Pancreas (tissue), 10 donors: ENCODE measurements at places on chromosomes 3 and 15. TPM values are rescaled to one million over a fixed set of nuclear protein-coding genes. Genes with fewer than 3 reads are reported as not detected.
A peak's percentile ranks its signal among the peaks of the same experiment; 100 is the strongest.

DNA sequence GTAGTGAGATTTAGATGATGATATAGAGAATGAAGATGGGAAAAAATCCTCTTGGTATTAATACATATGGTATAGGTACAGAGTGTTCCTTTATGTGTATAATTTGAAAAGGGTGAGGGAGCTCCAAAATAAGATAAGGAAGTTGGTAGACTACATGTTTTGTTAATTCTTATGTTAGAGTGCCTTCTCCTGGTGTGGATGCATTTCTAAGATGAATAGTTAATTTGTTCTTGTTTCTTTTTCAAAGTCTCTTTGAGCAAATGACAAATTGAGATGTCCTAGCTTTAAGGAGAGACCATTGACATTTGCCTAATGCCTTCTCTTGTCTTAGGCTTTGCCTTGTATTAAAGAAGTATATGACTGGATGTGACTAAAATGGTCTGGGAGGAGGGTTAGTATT is 34.1 kb downstream of the AKAP13 start:
- H3K4me1 ChIP-seq, result no peaks in the 10 kb centered on the region
- no peaks in the 10 kb centered on the region for H3K36me3 ChIP-seq

The CFAP161 gene
- total RNA-seq, result 0.17 TPM

The CDHR4 gene
- not detected for total RNA-seq

The ZKSCAN7 gene
- total RNA-seq, result 1.3 TPM

- peaks cover 9% of the 10 kb centered on the region for H3K4me1 ChIP-seq
- H3K4me3 ChIP-seq, result no peak overlapping the region
- no peak overlapping the region for H3K27ac ChIP-seq
These were observed 41.9 kb downstream of the NMD3 start for GRCh38 chr3:161263057-161263456.

GRCh38 chr3:36695113-36695768 is 69.1 kb downstream of the DCLK3 start:
- H3K4me1 ChIP-seq, result no peaks in the 10 kb centered on the region
- DNase-seq, result no peak
- no peaks in the 10 kb centered on the region for H3K27me3 ChIP-seq
- no peaks in the 10 kb centered on the region for H3K36me3 ChIP-seq
- no peak overlapping the region for H3K4me3 ChIP-seq
- no peak overlapping the region for H3K27ac ChIP-seq

The IL17RE gene
- 11.7 TPM for total RNA-seq

DNA sequence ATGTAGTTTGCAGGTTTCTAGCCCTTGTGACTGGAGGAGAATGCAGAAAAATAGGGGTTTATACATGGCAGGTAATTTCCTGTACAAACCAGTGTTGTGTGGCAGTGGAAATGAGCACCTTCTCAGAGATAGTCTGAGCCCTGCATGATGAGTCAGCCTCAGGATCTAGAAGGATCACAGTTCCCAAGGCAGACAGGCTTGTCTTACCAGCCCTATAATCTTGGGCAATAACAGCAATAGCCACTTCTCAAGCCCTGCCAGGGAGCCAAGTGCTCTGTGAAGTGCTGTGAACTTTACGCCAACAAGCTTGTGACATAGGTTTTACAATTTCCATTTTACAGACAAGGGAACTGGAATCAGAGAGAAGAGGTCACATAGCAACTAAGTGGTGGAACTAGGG is 89.4 kb downstream of the CD47 start:
- H3K27ac ChIP-seq, result no peak overlapping the region
- H3K4me1 ChIP-seq, result peaks cover 6% of the 10 kb centered on the region
- no peaks in the 10 kb centered on the region for H3K27me3 ChIP-seq
- no peak overlapping the region for H3K4me3 ChIP-seq
- H3K36me3 ChIP-seq, result no peaks in the 10 kb centered on the region
- DNase-seq, result no peak

DNA sequence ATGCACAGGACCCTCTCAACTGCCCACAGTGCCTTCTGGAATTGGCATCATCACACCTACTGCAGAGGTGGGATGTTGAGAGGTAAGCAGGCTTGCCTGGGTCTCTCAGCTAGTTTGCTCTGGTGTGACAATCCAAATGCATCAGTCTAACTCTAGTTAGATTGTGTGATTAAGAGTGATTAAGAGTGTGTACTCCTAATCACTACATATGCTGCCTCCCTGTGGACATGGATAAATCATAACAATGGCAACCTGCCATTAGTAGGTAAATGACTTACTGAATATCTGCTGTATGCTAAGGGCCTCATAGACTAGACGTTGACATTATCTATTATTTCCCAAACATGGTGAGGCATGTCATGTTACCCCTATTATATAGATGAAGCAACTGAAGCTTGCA is 342.1 kb downstream of the OCA2 start:
- H3K27me3 ChIP-seq, result no peaks in the 10 kb centered on the region
- no peaks in the 10 kb centered on the region for H3K36me3 ChIP-seq
- no peak overlapping the region for H3K27ac ChIP-seq
- DNase-seq, result no peak
- H3K4me3 ChIP-seq, result no peak overlapping the region

The OXTR gene
- 0.12 TPM for total RNA-seq

GRCh38 chr3:115595611-115596275 is 27.6 kb upstream of the GAP43 start:
- H3K27me3 ChIP-seq, result no peaks in the 10 kb centered on the region
- H3K4me3 ChIP-seq, result no peak overlapping the region
- H3K4me1 ChIP-seq, result no peaks in the 10 kb centered on the region
- H3K36me3 ChIP-seq, result no peaks in the 10 kb centered on the region
- DNase-seq, result no peak
- no peak overlapping the region for H3K27ac ChIP-seq

The P2RY14 gene
- 0.09 TPM for total RNA-seq

The FSTL1 gene
- 86.9 TPM for total RNA-seq

GRCh38 chr15:74387141-74387541 is 19.7 kb upstream of the CYP11A1 start:
- H3K27me3 ChIP-seq, result no peaks in the 10 kb centered on the region
- no peaks in the 10 kb centered on the region for H3K36me3 ChIP-seq
- no peaks in the 10 kb centered on the region for H3K4me1 ChIP-seq
- H3K4me3 ChIP-seq, result no peak overlapping the region
- DNase-seq, result peak; percentile 52

DNA sequence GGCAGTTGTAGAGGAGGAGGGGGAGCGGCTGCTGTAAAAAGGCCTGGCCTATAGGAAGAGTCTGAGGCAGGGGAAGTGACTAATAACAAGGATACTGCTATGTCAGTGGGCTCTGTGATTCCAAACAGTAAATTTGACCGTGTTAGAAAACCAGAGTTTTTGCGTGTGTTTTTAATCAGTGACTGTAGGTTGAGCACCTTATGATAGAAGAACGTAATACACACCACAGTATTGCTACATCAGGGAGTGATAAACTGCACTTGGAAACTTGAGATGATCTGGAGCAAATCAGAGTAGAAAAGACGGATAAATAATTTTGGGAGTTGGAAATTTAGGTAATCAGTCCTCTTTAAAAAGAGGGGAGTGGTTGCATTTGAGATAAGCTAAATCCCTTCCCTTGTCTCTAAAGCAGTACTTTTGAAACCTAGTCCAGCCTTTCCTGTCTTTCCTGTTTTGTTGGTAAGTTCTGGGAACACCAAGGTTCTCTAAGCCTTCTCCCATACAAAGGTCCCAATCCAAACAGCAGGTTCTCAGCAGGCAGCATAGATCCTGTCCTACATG is 130.5 kb upstream of the NR2E3 start:
- DNase-seq, result no peak
- H3K4me3 ChIP-seq, result no peak overlapping the region
- no peak overlapping the region for H3K27ac ChIP-seq
- H3K36me3 ChIP-seq, result no peaks in the 10 kb centered on the region
- no peaks in the 10 kb centered on the region for H3K27me3 ChIP-seq

GRCh38 chr15:60396100-60396499 is 1.7 kb downstream of the ANXA2 start:
- H3K36me3 ChIP-seq, result no peaks in the 10 kb centered on the region
- H3K4me1 ChIP-seq, result peaks cover 24% of the 10 kb centered on the region
- H3K4me3 ChIP-seq, result no peak overlapping the region
- no peak for DNase-seq
- peak overlapping the region; percentile 89 for H3K27ac ChIP-seq

- H3K27ac ChIP-seq, result no peak overlapping the region
- no peak overlapping the region for H3K4me3 ChIP-seq
- H3K36me3 ChIP-seq, result no peaks in the 10 kb centered on the region
- H3K4me1 ChIP-seq, result no peaks in the 10 kb centered on the region
These were observed 16.5 kb downstream of the LMCD1 start for GRCh38 chr3:8518138-8518537.

GRCh38 chr3:12954891-12955650 is 113.7 kb upstream of the RPL32 start:
- H3K4me1 ChIP-seq, result peaks cover 12% of the 10 kb centered on the region
- H3K36me3 ChIP-seq, result no peaks in the 10 kb centered on the region
- no peak overlapping the region for H3K4me3 ChIP-seq
- peak overlapping the region; percentile 33 for H3K27ac ChIP-seq
- peak; percentile 87 for DNase-seq

DNA sequence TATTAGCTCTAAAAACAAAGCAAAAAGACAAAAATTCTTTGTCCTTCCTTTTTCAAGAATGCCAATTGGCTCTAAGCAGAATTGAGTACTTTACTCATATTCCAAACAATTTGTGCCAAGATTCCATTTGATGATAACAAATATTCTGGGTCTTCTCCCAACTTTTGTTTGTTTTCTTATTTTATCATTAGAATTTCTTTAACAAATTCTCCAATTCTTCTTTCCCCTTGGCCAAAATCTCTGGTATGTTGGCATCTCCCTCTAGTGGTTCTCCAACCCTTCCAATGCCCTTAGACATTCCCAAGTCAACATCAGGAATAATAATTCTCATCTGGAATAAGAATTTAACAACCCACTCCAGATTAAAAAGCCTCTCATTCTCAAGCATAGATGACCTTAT is 5.3 kb downstream of the CPOX start:
- no peaks in the 10 kb centered on the region for H3K4me1 ChIP-seq
- no peak overlapping the region for H3K27ac ChIP-seq
- peaks cover 8% of the 10 kb centered on the region for H3K36me3 ChIP-seq

- peak overlapping the region; percentile 95 for H3K4me3 ChIP-seq
- peak; percentile 66 for DNase-seq
- no peaks in the 10 kb centered on the region for H3K27me3 ChIP-seq
- peak overlapping the region; percentile 91 for H3K27ac ChIP-seq
- no peaks in the 10 kb centered on the region for H3K4me1 ChIP-seq
- H3K36me3 ChIP-seq, result no peaks in the 10 kb centered on the region
These were observed 792 bp downstream of the TPRA1 start for GRCh38 chr3:127589600-127590281.

DNA sequence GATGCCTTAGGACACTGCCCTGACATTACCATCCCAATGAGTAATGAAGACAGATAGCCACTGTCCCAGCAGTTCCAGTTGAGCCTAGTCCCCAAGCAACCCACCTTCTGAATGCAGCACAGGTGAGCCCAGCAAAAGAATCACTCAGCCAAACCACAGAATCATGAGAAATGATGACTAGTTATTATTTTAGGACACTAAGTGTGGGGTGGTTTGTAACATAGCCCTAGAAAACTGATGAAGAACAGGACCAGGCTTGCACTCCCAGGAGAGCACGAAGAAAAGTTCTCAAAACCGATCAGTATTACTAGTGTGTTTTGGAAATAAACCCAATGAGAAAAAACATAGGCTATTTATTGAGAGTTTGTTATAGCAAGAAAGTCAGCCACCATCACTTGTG is 129.6 kb upstream of the CNTN6 start:
- H3K27me3 ChIP-seq, result no peaks in the 10 kb centered on the region
- no peak for DNase-seq
- no peaks in the 10 kb centered on the region for H3K4me1 ChIP-seq
- H3K27ac ChIP-seq, result no peak overlapping the region
- no peaks in the 10 kb centered on the region for H3K36me3 ChIP-seq
- no peak overlapping the region for H3K4me3 ChIP-seq

- DNase-seq, result no peak
- H3K4me1 ChIP-seq, result peaks cover 21% of the 10 kb centered on the region
- peaks cover 7% of the 10 kb centered on the region for H3K36me3 ChIP-seq
- no peak overlapping the region for H3K4me3 ChIP-seq
- H3K27me3 ChIP-seq, result no peaks in the 10 kb centered on the region
These were observed 28.6 kb downstream of the RLBP1 start for GRCh38 chr15:89192766-89193165.

GRCh38 chr3:50124052-50124799 is 30.9 kb upstream of the SEMA3F start:
- peaks cover 5% of the 10 kb centered on the region for H3K36me3 ChIP-seq
- H3K4me3 ChIP-seq, result no peak overlapping the region
- H3K4me1 ChIP-seq, result no peaks in the 10 kb centered on the region
- DNase-seq, result no peak
- no peak overlapping the region for H3K27ac ChIP-seq
- H3K27me3 ChIP-seq, result no peaks in the 10 kb centered on the region

The RASL12 gene
- 1.6 TPM for total RNA-seq
